ENCODE measurements at places on chromosomes 16 and 17.

DNA sequence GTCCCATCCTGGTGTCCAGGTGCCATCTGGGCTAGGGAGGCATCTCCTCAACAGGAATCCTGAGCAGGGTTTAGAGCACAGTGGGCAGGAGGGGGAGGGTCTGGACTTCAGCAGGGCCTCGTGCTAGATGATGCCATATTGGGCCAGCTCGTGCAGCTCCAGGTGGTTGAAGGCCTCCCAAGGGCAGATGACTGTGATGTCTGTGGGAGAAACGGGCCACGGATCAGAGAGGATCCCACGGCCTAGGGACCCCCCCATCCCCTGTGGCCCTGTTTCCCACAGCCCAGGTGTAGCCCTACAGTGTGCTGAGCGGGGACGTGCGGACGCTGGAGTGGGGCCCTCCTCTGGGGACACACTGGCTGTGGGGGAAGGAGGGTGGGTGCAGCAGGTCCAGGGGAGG is 5.4 kb downstream of the PDE6G start:
- H3K27me3 ChIP-seq = peaks cover 13% of the 10 kb centered on the region
- no peaks in the 10 kb centered on the region for H3K36me3 ChIP-seq
- no peak overlapping the region for H3K27ac ChIP-seq
- peaks cover 4% of the 10 kb centered on the region for H3K4me1 ChIP-seq

GRCh38 chr17:80822021-80822699 is 169.5 kb upstream of the CHMP6 start:
- H3K4me3 ChIP-seq = no peak overlapping the region
- peaks cover 2% of the 10 kb centered on the region for H3K36me3 ChIP-seq
- DNase-seq = no peak
- H3K27me3 ChIP-seq = no peaks in the 10 kb centered on the region

GRCh38 chr17:65360961-65361552 is 200.4 kb downstream of the AXIN2 start:
- no peak overlapping the region for H3K4me3 ChIP-seq
- peaks cover 8% of the 10 kb centered on the region for H3K4me1 ChIP-seq
- H3K27me3 ChIP-seq = peaks cover 12% of the 10 kb centered on the region
- H3K27ac ChIP-seq = no peak overlapping the region
- no peak for DNase-seq
- H3K36me3 ChIP-seq = peaks cover 3% of the 10 kb centered on the region

GRCh38 chr16:17476414-17477259 is 5.9 kb upstream of the XYLT1 start:
- H3K4me1 ChIP-seq = peaks cover 7% of the 10 kb centered on the region
- no peak overlapping the region for H3K27ac ChIP-seq
- H3K36me3 ChIP-seq = no peaks in the 10 kb centered on the region
- peaks cover 29% of the 10 kb centered on the region for H3K27me3 ChIP-seq

DNA sequence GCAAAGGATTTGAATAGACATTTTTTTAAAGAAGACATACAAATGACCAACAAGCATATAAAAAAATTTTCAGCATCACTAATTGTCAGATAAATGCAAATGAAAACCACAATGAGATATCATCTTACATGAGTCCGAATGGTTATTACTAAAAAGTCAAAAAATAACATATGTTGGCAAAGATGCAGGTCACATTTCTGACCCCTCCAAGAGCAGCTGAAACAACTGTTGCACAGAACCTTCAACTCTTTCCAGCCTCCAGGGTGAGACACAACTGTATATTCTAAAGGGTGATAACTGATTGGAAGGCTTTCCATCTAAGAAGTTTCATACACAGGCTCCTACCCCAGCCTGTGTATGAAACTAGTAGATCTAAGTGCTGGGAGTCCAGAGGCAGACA is 51.9 kb downstream of the SLFN5 start:
- H3K36me3 ChIP-seq = peaks cover 4% of the 10 kb centered on the region
- DNase-seq = no peak
- peaks cover 15% of the 10 kb centered on the region for H3K27me3 ChIP-seq
- no peak overlapping the region for H3K4me3 ChIP-seq
- H3K4me1 ChIP-seq = peaks cover 4% of the 10 kb centered on the region

DNA sequence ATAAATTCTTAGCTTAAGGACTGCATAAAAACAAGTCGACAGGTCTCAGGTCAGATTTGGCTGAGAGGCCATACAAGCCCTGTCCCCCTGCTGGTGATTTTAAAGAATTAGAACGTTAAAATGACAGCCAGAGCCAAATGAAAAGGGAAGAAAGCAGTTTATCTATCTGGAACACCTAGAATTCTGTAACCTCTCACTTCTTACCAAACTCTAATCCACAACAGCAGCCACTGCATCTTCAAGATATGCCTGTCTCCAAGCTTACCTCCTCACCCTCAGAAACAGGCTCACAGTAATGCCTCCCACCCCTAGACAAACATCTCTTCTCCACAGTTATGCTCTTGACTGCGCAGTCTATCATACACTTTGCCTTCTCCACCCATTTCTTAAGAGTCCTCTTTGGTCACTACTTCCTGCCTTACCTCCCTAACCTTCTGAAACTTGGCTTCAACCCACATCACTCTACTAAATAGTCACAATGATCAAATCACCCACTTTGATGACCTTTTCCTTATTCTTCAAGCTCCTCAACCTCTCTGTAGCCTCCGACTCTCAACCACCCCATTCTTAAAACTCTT is 14.2 kb downstream of the ANKFY1 start:
- peaks cover 10% of the 10 kb centered on the region for H3K4me1 ChIP-seq
- no peaks in the 10 kb centered on the region for H3K27me3 ChIP-seq
- peaks cover 1% of the 10 kb centered on the region for H3K36me3 ChIP-seq
